Lung microvascular endothelial cell (primary cell): ENCODE measurements at places on chromosomes 12 and 14. TPM values are rescaled to one million over a fixed set of nuclear protein-coding genes. Genes with fewer than 3 reads are reported as not detected.

DNA sequence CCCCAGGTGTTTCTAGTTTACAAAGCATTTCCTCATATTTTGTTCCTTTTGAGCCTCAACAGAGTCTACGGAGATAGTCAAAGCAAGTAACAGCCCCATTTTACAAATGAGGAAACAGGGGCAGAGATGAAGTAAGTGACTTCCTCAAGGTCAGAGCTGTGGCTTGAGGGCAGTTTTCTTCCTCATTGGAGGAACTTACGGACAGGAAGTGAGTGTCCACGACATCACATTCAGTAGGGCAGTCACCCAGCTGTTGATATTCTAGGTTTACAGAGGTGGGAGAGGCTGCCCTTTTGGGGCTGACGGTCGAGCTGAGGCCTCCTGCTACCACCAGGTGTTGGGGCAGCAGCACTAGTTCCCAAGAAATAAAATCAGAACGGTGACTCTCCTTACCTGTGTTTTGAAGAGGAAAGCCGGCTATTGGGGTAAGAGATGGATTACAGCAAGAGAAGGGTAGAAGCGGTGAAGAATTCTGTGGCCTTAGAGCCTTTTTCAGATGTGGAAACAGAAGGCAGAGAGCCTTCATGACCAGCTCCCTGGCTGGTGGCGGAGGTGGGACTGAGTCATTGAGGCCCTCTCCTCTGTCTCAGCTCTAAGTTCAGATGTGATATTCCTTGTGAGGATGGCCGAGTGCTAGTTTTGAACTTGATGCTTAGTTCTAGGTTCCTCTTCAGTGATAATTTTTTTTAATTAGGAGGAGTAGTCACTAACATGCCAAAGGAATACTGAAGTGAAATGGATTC, 41.7 kb downstream of the SUSD6 start:
- DNase-seq, result peak; percentile 56

DNA sequence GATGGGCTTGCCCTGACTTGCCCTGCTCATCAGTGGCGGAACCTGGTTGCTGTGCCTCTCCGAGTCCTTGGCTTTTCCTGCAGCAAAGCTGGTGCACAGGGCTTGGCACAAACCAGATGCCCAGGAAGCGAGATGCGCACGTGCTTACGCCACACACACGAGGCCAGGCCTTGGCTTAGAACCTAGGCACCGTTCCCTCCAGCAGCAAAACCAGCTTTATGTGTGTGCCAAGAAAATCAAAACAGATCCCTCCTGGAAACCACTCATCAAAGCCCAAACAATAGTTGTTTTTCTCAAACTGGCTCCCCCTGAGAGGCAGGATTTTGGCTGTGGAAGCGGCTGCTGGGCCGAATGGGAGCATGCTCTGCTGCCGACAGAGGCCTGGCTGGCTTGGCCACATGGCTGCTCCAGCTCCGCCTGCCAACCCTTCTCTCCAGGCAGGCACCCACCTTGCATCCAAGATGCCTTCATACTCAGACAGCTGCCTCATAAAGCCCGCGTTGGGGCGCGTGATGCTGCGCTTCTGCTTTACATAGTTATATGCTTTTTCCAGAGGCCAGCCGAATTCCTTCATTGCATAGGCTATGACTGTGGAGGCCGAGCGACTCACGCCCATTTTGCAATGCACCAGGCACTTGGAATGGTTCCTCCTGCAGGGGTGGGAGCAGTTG, 58.7 kb downstream of the SSH1 start:
- DNase-seq, result peak; percentile 91

- DNase-seq, result peak; percentile 58
Measured at GRCh38 chr14:75979071-75979571, 2.7 kb downstream of the TGFB3 start.

Gene SIRT4
- total RNA-seq, result 0.87 and 3.2 TPM in 2 replicates

Gene GLT1D1
- total RNA-seq, result not detected in 2 replicates

Gene BATF
- total RNA-seq, result 3.6 and 3.7 TPM in 2 replicates
